Fibroblast of skin of right quadriceps (primary cell): ENCODE measurements at places on chromosomes 16 and 17.
A peak's percentile ranks its signal among the peaks of the same experiment; 100 is the strongest.

DNA sequence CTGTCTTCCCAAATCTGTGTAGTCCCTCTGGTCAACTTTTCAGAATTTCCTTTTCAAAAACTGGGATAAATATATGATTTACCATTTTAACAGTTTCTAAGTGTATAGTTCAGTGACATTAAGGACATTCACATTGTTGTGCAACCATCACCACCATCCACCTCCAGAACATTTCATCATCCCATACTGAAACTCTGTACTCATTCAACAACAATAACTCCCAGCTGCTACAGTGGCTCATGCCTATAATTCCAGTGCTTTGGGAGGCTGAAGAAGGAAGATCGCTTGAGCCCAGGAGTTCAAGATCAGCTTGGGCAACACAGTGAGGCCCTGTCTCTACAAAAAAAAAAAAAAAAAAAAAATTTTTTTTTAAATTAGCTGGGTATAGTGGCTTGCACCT lies 131.0 kb downstream of the AATF start:
- DNase-seq = peak; percentile 25

DNA sequence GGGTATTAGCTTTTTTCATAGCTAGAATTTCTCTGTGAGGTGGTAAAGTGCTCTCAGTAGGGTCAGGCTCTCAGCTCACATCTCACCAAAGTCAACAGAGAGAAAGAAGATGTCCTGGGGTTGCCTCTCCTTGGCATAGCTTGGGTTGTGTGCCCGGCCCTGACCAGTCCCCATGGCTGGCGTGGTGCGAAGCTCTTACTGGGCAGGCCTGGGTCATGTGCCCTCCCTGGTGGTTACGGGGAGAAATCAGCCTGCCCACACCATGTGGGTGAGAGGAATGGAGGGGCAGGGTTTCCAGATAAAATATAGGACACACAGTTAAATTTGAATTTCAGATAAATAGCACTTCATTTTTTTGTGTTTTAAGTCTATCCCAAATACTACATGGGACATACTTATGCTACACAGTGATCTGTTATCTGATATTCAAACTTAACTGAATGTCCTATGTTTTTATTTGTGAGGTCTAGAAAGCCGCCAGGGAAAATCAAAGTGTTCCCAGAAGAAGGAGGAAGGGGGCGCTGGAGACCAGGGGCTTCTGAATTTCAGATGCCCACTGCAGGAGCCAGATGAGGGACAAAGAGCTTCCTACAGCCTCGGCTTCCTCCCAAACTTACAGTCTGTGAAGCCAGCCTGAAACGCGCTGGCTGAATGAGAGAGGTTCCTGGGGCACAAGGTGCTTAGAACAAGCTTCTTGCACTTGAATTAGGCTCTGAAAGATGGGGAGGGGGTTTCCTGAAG lies 45.4 kb downstream of the NKD1 start:
- DNase-seq = peak; percentile 29

GRCh38 chr17:76268015-76268749 lies 3.0 kb downstream of the UBALD2 start:
- peak; percentile 82 for DNase-seq

- no peak for DNase-seq
Measured at GRCh38 chr17:7293816-7294613, 424 bp downstream of the YBX2 start.

- DNase-seq = no peak
Measured at GRCh38 chr16:3576211-3576610, 992 bp downstream of the NLRC3 start.

GRCh38 chr16:80389338-80389737 lies 151.5 kb upstream of the DYNLRB2 start:
- no peak for DNase-seq

- DNase-seq = no peak
Measured at GRCh38 chr17:64077379-64077778, 52.6 kb downstream of the ERN1 start.

- DNase-seq = peak; percentile 27
Measured at GRCh38 chr17:34255381-34255732, 272 bp downstream of the CCL2 start.

- no peak for DNase-seq
Measured at GRCh38 chr17:10216213-10216938, 18.0 kb upstream of the GAS7 start.

GRCh38 chr17:61981323-61981722 lies 53.5 kb upstream of the INTS2 start:
- peak; percentile 11 for DNase-seq

DNA sequence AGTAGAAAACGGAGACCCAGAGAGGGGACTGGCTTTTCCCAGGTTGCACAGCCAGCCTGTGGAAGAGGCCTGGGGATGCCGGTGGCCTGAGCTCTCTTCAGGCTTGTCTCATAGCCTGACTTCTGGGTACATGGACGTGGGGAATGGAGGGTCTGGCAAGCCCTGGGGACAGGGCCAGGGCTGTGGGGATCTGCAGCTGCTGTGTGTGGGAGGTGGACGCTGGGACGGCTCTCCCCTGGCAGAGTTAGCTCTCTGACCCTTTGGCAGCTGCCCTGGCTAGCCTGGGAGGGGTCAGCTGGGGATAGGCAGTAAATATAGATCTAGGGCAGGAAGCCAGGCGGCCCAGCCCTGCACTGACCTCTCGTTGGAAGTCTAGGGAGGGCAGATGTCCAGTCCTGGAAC lies 20.5 kb downstream of the SLC4A1 start:
- DNase-seq = no peak

GRCh38 chr17:81838753-81839255 lies 4.0 kb upstream of the PPP1R27 start:
- no peak for DNase-seq

DNA sequence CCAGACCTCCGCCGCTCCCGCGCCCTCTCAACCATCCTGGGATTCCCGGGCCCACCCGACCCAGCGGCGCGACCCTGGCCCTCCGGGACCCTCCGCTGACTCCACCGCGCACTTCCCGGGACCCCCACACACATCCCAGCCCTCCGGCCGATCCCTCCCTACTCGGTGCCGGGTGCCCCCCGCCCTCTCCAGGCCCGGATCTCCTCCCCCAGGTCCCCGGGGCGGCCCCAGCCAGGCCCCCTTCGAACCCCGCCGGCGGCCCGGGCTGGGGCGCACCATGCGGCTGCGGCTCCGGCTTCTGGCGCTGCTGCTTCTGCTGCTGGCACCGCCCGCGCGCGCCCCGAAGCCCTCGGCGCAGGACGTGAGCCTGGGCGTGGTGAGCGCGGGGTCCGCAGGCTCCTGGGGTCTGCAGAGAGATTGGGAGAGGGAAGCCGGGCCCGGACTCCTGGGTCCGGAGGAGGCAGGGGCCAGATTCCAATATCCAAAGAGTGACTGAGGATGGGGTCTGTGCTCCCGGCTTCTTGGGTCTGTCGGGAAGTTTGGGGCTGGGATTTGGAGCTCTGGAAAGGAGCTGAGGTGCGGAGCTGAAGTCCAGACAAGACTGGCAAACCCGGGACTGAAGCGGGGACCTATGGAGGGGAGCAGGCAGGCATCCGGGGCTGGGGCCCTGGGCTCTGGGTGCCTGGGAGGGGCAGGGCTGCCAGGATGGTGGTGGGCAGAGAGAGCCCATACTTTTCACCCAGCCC lies 453 bp downstream of the MMP25 start:
- no peak for DNase-seq

- peak; percentile 99 for DNase-seq
Measured at GRCh38 chr17:48483471-48484131, 47.2 kb downstream of the HOXB1 start.

DNA sequence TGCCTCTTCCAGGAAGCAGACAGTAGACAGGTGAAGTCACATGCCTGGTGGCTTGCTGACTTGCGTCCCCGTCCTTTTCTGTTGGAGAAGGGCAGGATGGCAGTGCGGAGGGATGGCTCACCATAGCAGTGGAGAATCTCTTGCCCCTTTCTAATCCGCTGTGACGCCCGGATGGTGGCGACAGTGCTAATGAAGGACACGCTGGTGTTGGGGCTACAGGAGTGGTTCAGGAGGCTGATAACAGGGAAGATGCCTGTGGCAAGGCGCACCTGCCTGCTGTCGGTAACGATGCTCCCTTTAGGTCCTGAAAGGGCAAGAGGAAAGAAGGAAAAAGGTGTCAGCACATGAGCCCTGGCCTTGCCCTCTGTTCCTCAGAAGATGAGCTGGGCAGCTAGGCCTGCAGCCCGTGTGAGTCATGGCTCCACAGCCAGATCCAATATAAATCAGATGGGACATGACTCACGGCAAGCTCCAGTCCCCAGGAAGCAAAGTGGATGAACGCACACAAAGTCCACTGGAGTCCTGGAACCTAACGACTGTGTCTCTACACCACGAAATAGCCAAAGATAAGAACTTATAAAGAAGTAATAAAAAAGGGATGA lies 25.5 kb downstream of the SERPINF1 start:
- DNase-seq = peak; percentile 86

GRCh38 chr17:48433896-48434295 lies 3.9 kb upstream of the SKAP1 start:
- DNase-seq = no peak

GRCh38 chr17:34110315-34110714 lies 144.8 kb upstream of the CCL2 start:
- DNase-seq = no peak

GRCh38 chr17:8300627-8301242 lies 5.5 kb upstream of the SLC25A35 start:
- peak; percentile 60 for DNase-seq

- no peak for DNase-seq
Measured at GRCh38 chr17:57436565-57436964, 180.2 kb downstream of the MSI2 start.

- peak; percentile 84 for DNase-seq
Measured at GRCh38 chr17:64658931-64659330, 3.2 kb downstream of the SMURF2 start.

DNA sequence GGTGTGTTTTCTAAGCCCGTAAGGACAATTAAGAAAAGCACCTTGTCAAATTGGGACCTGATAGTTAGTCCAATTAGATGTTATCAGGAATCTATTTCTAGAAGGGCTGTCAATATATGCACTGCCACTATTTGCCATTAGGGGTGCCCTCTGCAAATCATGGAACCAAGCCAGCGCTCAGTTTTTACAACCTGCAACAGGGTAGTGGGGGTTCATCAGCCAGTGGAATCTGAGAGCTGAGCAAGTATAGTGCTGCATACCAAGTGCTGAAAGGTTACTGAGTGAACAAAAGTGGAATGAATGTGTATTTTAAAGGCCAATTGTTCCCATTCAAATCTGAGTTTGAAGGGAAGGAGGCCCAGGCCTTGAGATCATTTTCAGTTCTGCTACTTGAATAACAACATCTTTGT lies 10.4 kb downstream of the PRR11 start:
- DNase-seq = peak; percentile 58

- DNase-seq = no peak
Measured at GRCh38 chr17:36188891-36189306, 7.7 kb downstream of the CCL3L1 start.

DNA sequence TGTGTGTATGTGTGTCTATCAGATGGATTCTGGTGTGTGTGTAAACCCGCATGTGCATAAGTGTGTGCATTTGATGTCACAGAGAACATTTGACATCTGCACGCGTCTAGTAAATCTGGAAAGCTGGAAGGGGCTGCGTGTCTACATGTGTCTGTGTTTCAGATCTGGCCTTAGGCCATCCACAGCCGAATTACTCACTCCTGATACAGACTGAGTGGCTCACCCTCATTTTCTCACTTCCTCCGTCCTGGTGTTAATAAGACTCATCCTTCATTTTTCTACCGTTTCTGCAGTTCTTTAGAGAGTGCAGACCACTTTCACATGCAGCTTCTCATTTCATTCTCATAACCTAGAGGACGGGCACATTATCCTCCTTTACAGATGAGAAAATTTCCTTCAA lies 491.6 kb downstream of the CDH13 start:
- DNase-seq = peak; percentile 87

GRCh38 chr16:4828567-4829321 lies 18.3 kb downstream of the GLYR1 start:
- no peak for DNase-seq

GRCh38 chr16:28522792-28523191 lies 16.0 kb downstream of the NUPR1 start:
- no peak for DNase-seq

- no peak for DNase-seq
Measured at GRCh38 chr16:80200079-80200478, 340.7 kb upstream of the DYNLRB2 start.

- no peak for DNase-seq
Measured at GRCh38 chr17:75487351-75488070, 27.8 kb downstream of the CASKIN2 start.

- DNase-seq = no peak
Measured at GRCh38 chr17:28270926-28271325, 48.1 kb upstream of the TMEM97 start.

DNA sequence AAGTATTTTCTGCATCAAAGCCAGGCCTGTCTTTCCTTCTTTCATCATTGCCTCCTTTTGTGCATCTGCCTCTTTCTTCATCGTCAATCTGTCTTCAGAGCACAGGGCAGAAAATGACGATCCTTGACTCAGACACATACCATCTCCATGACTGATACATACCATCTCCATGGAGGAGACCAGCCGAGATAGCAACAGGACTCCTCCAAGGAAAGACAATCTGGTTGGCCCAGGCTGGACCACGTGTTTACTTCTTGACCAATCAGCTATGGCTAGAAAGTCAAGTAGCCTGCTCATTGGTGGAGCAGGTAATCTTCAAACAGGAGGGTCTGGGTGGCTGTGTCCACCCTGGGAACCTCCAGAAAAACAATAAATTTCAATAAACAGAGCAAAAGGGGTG lies 164.6 kb downstream of the CPPED1 start:
- peak; percentile 61 for DNase-seq

GRCh38 chr16:47254756-47255155 lies 111.0 kb upstream of the NETO2 start:
- no peak for DNase-seq

DNA sequence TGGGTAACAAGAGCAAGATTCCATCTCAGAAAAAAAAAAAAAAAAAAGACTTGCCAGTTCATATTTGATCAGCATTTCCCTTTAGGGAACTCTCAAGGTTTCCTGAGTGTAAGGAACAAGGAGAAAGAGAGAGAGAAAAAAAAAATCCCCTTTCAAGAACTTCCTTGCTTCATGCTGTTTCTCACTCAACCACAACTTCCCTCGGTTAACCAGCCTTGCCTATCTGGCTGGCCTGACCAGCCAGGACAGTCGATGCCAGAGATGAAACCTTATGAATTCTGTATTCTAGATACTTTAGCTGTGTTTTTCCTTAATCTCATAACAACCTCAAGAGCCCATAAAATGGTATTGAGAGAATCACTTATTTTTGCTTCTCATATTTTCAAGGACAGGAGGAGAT lies 2.6 kb upstream of the N4BP1 start:
- DNase-seq = no peak

DNA sequence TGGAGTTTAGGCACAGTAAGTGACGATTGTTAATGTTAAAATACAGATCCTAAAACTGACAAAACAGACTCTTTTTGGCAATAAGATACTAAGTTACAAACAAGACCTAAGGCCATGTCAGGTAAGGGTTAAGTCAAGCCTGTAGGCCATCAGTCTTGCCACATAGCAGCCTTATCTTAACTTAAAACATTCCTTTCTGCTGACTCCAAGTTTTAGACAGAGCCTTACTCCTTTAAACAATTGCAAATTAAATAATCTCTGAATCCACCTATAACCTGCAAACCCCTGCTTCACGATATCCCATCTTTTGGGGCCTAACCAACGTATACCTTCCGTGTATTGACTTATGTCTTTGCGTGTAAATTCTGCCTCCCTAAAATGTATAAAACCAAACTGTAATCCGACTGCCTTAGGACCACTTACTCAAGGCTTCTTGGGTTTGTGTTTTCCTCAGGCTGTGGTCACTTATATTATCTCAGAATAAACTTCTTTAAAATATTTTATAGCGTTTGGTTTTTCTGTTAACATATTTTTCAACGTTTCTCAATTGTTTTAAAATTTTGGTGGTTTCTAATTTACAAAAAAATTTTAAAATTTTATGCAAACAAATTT lies 64.4 kb downstream of the EFCAB5 start:
- no peak for DNase-seq
